H4 (cell line): ENCODE measurements at places on chromosomes 3 and 15.

DNA sequence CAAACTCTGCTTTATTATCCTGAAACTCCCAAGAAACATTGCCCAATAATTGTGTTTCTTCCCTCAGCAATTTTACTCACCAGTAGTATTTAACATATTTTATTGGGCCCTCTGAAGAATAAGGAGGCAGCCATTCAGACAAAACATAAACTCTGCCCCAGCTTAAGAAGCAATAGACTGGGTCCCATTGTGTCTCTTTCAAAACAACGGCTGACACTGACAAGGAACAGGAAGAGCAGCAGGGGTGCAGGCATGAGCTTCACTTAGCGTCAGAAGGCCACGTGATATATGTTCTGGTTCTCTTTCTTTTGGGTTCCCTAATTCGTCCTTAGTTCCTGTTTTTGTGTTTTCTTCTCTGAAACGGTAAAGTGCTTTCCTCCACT lies 242.3 kb downstream of the FHIT start:
- DNase-seq = no peak

DNA sequence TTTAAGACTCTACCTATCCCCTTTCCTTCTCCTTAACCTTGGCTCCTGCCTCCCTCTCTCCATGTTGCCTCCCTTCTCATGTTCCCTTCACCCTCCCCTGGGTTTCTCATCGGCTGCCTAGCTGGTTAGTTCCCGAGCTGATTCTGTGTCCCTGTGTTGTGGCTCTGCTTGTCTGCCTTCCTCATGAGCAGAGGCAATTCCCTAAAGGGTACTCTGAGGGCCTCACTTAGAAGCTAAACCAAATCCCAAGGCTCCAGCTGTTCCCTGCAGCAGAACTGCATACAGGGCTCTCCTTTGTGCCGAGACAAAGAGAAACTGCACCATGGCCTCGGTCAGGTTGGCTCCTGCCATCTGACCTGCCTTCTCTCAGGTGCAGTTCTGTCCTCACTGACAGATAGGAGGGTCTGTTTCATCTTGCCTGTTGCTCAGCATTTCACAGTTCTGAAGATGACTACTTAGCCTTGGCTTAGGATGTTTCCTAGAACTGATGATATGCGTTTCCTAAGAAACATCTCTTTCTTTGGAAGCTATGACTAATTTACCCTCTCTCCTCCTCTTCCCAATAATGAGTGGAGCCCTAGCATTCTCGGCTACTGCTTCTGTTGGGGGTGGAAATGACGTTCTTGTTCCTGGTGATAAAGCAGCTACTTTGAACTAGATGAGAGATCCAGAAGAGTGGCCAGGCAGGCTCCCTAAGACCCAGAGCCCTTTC lies 27.1 kb downstream of the DUOX1 start:
- DNase-seq = no peak

- no peak for DNase-seq
Measured at GRCh38 chr3:73408634-73409033, 216.1 kb downstream of the PDZRN3 start.

DNA sequence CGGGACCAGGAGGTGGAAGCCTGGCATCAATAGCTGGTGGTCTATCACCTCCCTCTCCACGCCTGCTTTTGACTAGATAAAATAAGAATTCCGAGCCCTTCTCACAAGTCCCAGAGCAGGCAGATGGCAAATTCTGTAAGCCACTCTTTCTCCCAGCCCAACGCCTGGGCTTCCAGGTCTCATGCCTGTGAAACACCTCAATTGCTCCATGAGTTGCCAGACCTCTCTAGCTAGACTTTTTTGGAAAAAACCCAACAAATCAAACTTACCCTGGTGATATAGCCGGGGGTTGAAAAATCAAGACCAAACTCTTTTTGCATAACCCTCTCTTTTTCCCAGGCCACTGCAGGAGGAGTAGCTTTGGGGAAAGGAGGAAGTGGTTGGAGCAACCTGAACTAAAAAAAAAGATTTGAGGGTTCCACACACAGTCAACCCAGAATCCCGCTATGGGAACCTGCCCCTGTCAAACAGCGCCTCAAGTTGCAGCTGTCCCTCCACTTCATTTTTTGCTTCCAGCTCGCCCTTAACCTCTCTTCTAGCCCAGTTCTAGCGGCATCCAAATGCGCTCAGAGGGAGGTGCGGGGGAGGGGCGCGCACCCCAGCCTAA lies 7.0 kb downstream of the BHLHE40 start:
- DNase-seq = no peak

DNA sequence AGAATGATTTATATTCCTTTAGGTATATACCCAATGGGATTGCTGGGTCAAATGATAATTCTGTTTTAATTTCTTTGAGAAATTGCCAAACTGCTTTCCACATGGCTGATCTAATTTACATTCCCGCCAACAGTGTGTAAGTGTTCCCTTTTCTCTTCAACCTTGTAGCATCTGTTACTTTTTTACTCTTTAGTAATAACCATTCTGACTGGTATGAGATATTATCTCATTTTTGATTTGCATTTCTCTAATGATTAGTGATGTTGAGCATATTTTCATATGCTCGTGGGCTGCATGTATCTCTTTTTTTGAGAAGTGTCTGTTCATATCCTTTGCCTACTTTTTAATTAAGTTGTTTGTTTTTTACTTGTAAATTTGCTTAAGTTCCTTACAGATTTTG lies 1264.2 kb downstream of the OTOL1 start:
- DNase-seq = no peak

- no peak for DNase-seq
Measured at GRCh38 chr3:82082796-82083195, 321.4 kb upstream of the GBE1 start.

GRCh38 chr15:27214032-27214431 lies 243.1 kb downstream of the GABRG3 start:
- no peak for DNase-seq

- no peak for DNase-seq
Measured at GRCh38 chr3:76010252-76010651, 224.9 kb upstream of the ZNF717 start.

GRCh38 chr3:131036200-131036816 lies 9.6 kb downstream of the NEK11 start:
- no peak for DNase-seq

DNA sequence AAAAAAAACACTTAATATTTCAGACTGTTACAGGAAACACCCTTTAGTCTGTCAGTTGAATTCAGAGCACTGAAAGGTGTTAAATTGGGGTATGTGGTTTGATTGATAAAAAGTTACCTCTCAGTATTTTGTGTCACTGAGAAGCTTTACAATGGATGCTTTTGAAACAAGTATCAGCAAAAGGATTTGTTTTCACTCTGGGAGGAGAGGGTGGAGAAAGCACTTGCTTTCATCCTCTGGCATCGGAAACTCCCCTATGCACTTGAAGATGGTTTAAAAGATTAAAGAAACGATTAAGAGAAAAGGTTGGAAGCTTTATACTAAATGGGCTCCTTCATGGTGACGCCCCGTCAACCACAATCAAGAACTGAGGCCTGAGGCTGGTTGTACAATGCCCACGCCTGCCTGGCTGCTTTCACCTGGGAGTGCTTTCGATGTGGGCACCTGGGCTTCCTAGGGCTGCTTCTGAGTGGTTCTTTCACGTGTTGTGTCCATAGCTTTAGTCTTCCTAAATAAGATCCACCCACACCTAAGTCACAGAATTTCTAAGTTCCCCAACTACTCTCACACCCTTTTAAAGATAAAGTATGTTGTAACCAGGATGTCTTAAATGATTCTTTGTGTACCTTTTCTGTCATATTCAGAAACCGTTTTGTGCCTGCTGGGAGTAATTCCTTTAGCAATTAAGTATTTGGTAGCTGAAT lies 17.9 kb downstream of the TMEM43 start:
- no peak for DNase-seq

- DNase-seq = no peak
Measured at GRCh38 chr3:141442446-141442845, 44.4 kb upstream of the RASA2 start.
